ENCODE measurements at places on chromosomes 5 and 9.

- peaks cover 6% of the 10 kb centered on the region for H3K4me1 ChIP-seq
- H3K27ac ChIP-seq, result no peak overlapping the region
- peaks cover 2% of the 10 kb centered on the region for H3K27me3 ChIP-seq
- no peak overlapping the region for H3K4me3 ChIP-seq
Observed at GRCh38 chr9:124527781-124528180, 20.6 kb upstream of the NR5A1 start.

- no peak overlapping the region for H3K27ac ChIP-seq
- peaks cover 16% of the 10 kb centered on the region for H3K36me3 ChIP-seq
- no peak for DNase-seq
- H3K27me3 ChIP-seq, result no peaks in the 10 kb centered on the region
Observed at GRCh38 chr5:67142816-67143215, 53.8 kb downstream of the CD180 start.

DNA sequence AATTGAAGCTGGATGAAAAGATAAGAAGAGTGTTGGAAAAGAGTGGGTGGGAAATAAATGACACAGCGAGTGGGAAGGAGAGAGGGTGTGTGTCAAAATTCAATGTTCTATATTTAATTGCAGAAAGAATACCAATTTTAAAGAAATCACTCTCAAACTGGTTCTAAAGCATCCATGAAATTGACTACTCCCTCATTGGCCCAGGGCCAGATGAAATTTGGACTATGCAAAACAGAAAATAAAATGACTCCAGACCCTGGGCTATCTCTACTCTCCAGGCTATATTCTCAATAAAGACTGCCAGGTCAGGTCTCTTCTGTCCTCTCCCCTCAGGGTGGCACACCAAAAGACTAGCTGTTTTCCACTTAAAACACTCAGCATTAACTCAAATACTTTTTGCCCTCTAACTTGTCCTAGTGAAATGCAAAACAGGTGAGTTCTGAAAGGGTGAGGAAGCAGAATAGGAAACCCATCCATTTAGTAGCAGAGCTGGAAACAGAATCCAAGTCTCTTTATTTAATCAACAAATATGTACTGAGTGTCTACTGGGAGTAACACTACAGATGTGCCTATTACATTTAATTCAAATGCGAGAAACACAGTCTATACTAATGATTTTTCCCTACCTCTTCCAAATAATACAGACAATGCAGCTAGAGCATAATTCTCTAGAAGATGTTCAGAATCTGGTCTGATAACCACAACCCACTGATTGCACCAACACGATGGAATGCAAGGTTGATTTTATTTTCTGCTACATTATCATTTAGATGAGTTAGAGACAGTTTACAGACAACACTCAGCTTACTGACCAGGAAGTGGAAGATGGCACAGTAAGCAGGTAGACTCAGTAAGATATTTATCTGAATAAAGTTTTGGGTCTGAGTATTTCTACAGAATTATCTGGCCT is 42.1 kb downstream of the EFCAB9 start:
- peaks cover 9% of the 10 kb centered on the region for H3K36me3 ChIP-seq
- no peak overlapping the region for H3K27ac ChIP-seq
- H3K4me1 ChIP-seq, result peaks cover 11% of the 10 kb centered on the region

GRCh38 chr9:134360897-134361296 is 34.6 kb downstream of the RXRA start:
- H3K4me1 ChIP-seq, result peaks cover 11% of the 10 kb centered on the region
- H3K4me3 ChIP-seq, result no peak overlapping the region
- no peaks in the 10 kb centered on the region for H3K27me3 ChIP-seq
- H3K27ac ChIP-seq, result no peak overlapping the region
- H3K36me3 ChIP-seq, result no peaks in the 10 kb centered on the region

DNA sequence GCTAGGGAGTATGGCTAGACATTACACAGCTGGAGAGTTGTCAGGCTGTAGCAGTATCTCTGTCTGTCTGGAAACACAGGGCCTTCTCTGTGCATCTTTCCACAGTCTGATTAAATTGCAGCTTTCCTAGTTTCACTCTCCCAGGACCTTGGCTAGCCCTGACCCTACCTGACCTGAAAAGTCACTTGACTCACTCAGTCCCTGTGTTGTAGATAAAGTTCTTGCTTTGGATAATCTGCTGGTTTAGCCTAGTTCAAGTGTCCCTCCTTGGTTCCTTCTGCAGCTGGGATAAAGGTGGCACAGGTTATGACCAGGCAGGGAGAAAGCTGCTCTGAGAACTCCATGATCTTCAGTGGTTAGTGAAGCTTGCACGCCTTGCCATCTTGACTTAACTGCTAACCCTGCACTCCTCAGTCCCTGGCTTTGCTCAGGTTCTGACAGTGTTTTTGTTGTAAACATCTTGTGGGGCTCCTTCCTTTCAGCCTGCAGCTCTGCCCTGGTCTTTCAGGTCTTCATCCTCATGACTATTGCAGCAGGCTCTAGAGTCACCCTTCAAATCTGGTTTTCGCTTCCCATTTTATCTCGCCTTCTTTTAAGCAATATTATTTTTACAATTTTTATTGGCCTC is 101.0 kb downstream of the PIP5K1B start:
- DNase-seq, result no peak
- H3K27me3 ChIP-seq, result peaks cover 3% of the 10 kb centered on the region
- H3K4me3 ChIP-seq, result no peak overlapping the region

- peaks cover 13% of the 10 kb centered on the region for H3K4me1 ChIP-seq
- no peak overlapping the region for H3K4me3 ChIP-seq
- H3K27ac ChIP-seq, result no peak overlapping the region
- no peaks in the 10 kb centered on the region for H3K36me3 ChIP-seq
- H3K27me3 ChIP-seq, result no peaks in the 10 kb centered on the region
- no peak for DNase-seq
Observed at GRCh38 chr9:127927201-127927987, 3.2 kb downstream of the PIP5KL1 start.

- H3K27ac ChIP-seq, result no peak overlapping the region
- no peak for DNase-seq
- no peaks in the 10 kb centered on the region for H3K36me3 ChIP-seq
- no peaks in the 10 kb centered on the region for H3K4me1 ChIP-seq
- no peaks in the 10 kb centered on the region for H3K27me3 ChIP-seq
Observed at GRCh38 chr5:150454492-150455229, 5.1 kb upstream of the RPS14 start.

- H3K4me1 ChIP-seq, result peaks cover 2% of the 10 kb centered on the region
- no peaks in the 10 kb centered on the region for H3K27me3 ChIP-seq
- peak overlapping the region; percentile 53 for H3K4me3 ChIP-seq
- no peaks in the 10 kb centered on the region for H3K36me3 ChIP-seq
Observed at GRCh38 chr5:123511290-123511647, 708 bp upstream of the CSNK1G3 start.
